ENCODE measurements at places on chromosomes 6 and 20. TPM values are rescaled to one million over a fixed set of nuclear protein-coding genes. Genes with fewer than 3 reads are reported as not detected.

GRCh38 chr20:18395544-18395943 lies 71.3 kb downstream of the DZANK1 start:
- DNase-seq = no peak

DNA sequence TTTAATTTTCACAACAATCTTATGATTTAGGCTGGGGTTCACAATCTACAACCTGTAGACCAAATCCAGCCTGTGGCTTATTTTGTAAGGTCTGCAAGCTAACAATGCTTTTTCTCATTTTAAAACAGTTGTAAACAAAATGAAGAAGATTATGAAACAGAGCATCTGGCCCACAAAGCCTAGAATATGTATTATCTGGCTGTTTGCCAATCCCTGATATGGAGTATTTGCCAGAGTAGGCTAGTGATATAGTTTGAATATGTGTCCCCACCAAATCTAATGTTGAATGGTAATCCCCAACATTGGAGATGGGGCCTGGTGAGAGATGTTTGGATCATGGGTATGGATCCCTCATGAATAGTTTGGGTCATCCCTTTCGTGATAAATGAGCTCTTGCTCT lies 201.8 kb downstream of the DHX35 start:
- DNase-seq = no peak

GRCh38 chr6:136890986-136891385 lies 31.1 kb upstream of the SLC35D3 start:
- DNase-seq = no peak

Gene LY86
- 3.9 TPM for polyA plus RNA-seq

DNA sequence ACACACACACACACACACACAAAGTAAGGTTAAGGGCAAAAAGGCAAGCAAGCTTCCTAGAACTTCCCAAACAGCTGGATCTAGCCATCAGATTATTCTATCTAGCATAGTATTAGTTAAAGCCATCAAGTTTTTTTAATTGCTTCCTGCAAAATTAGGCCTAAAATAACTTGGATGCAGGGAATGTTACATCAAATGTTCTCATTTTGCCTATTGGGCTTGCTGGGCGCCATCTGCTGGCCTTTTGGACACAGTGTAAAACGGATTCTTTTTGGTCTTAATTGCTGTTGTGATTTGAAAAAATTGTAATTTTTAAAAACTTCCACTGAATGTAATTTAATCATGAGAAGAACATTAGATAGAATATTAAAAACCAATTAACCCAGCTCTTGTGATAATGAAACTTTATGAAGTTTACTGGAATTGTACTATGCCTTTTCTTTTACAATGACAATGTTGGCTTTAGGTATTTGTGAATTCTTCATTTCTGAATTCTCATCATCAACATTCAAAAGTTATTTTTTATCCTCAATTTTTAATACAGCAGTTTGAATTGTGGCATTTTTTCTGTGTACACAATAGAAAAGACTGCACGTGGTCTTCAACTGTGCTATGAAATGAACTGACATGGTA lies 6.8 kb downstream of the MKKS start:
- peak; percentile 45 for DNase-seq

Gene POM121L2
- 0.03 TPM for polyA plus RNA-seq

GRCh38 chr20:22924046-22924737 lies 110.9 kb upstream of the SSTR4 start:
- DNase-seq = no peak

DNA sequence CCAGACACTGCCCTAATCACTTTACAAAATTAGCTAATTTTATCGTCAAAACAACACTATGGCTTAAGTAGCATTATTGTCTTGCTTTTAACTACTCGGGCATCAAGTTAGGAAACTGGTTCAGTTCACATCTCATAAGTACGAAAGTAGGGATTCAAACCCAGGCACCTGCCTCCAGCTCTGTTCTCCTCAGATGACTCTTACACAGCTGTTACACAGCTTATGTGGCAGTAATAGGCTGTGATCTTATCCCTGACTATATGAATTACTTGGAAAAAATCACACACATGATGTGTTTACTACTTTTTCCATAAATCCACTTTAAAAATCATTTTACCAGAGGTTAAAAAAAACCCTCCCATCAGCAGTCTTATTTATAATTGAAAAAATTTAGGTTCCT lies 389.2 kb upstream of the FLRT3 start:
- no peak for DNase-seq

- no peak for DNase-seq
Measured at GRCh38 chr6:18477301-18477941, 90.3 kb downstream of the RNF144B start.

- DNase-seq = no peak
Measured at GRCh38 chr20:25606094-25606695, 17.6 kb downstream of the NANP start.

DNA sequence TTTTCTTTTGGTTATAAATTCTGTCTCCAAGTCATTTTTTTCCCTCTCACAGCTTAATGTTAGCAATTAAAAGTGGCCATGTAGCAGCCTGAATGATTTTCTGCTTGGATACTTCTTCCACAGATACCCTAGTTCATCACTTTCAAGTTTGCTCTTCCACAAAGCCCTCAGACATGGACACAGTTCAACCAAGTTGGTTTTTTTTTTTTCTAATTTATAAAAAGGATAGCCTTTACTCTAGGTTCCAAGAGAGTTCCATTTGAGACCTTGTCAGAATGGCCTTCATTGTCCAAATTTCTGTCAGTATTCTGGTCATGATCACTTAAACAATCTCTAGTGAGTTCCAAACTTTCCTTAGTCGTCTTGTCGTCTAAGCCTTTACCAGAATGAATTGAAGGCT lies 40.0 kb downstream of the RSPH3 start:
- DNase-seq = no peak

DNA sequence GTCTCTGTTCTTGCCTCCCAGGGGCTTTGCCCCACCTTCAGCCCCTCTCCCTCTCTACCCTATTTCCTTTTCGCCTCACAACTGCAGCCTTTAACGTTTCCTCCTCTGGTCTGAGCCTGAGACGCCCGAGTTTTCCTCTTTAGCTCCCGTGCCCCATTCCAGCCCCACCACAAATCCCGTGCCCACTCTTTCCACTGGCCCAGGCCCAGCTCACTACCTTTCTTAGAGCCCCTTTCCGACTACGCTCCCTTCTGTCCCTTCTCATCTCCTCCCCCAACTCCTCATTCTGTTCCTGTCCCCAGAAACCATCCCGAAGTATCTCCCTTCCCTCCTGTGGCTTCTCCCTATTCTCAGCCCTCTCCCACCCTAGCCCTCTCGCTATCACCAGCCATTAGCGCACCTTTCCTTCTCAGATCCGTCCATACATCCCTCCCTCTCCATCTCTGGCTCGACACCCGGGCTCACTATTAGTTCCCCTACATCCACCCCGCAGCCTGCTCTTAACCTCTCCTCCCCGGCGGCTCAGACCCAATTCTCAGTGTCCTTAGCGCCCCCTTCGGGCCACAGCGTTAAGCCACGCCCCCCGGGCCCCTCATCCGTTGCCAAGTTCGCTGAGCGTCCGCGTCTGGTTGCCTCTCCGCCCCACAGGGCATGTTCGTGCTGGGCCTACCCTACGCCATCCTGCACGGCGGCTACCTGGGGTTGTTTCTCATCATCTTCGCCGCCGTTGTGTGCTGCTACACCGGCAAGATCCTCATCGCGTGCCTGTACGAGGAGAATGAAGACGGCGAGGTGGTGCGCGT lies 2.7 kb downstream of the SLC32A1 start:
- DNase-seq = no peak

DNA sequence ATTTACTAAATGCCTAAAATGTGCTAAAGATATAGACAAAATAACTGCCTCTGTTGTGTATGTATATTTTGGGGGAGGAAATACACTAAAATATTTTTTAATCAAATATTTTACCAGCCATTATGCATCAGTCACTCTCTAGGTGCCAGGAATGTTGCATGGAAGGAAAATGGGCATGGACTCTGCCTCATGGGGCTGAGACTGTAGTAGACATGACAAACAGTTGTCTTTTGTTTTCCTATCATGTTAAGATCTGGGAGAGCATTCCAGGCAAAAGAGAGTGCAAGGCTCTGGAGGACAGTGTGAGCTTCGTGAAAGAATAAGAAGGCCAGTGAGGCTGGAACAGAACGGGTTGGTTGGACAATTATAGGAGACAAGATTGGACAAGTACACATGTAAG lies 26.5 kb downstream of the HLA-DOB start:
- DNase-seq = no peak

- DNase-seq = no peak
Measured at GRCh38 chr6:72386324-72386723, 235.5 kb upstream of the KCNQ5 start.

DNA sequence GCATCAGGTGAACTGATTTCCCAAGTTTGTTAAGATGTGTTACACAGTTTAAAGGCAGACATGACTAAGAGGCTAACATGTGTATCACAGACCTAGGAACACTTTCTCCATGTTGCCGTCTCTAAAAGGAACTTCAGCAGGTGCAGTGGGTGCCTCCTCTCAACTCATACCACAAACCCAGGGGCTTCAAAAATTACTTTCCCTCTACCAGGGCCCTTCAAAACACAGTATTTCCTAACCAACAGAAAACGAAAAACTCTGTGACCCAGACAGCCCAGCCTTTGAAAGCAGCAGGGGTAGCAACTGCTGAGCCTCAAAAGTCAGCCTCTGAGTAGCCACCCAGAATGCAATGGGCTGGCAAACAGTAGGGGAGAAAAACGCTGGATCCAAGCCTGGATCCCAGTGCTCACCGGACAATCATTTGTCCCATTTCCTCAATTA lies 28.5 kb downstream of the B4GALT5 start:
- no peak for DNase-seq

GRCh38 chr6:17865798-17866725 lies 121.4 kb downstream of the KIF13A start:
- DNase-seq = no peak

All from urinary bladder (tissue), 4 donors.